ENCODE measurements at places on chromosomes 4 and X.

DNA sequence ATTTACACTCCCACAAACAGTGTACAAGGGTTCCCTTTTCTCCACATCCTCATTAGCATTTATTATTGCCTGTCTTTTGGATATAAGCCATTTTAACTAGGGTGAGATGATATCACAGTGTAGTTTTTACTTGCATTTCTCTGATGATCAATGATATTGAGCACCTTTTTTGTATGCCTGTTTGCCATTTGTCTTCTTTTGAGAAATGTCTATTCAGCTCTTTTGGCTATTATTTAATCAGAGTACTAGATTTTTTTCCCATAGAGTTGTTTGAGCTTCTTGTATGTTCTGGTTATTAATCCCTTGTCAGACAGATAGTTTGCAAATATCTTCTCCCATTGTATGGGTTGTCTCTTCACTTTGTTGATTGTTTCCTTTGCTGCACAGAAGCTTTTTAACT lies 190.6 kb downstream of the MAGEB17 start:
- no peak for DNase-seq

DNA sequence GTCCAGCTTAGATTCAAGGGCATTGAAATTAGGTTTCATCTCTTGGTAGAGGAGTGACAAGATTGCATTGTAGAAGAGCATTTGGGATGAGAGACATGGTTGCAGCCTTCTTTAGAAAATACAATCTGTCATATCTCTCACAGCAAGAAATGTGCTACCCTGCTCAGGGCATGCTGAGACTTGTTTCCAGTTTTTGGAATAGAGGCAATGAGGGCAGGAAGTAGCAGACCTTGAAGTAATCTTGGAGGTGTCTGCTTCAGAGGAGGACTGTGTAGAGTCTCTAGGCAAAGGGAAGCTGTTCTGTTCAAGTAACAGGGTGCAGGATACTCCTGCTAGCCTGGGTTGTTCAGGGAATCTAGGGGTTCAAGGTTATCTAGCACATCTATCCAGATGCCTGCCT lies 116.1 kb upstream of the ZNF827 start:
- no peak for DNase-seq

GRCh38 chrX:66042307-66043077 lies 2.6 kb upstream of the VSIG4 start:
- no peak for DNase-seq

GRCh38 chrX:16427668-16428067 lies 222.3 kb upstream of the S100G start:
- no peak for DNase-seq

DNA sequence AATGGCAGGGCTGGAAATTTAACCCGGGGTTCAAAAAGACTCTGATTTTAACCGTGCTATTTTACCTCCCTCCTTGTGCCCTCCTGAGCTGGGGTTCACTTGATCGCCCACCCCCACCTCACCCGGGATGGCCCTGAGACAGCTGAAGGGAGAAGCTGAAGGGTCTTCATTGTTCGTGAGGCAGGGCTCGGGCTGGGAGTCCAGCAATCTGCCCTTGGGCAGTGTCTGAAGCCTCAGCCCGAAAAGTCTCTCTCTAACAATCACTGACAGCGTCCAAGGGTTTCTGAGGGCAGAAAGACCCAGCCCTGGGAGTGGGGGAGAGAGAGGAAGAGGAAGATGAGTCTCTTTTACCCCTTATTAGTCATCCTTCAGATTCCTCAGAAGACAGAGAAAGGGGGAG lies 39.4 kb upstream of the PHOX2B start:
- DNase-seq = no peak

GRCh38 chr4:186642530-186642929 lies 81.1 kb downstream of the FAT1 start:
- no peak for DNase-seq

DNA sequence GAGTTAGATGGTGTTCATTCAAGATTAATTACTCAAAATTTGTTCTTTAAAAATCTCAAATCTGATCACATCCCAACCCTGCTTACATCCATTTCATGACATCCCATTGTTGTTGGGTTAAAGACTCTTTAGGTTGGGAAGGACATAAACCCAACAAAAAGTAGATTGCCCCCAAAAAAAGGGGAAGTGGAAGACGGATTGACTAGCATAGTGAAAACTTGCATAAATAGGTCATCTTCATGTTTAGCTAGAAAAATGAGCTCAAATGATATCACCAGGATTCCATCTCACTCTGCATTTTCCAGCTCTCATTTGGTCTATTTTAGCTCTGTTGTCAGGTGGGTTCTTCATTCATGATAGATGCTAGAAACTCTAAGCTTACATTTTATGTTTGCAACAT lies 18.5 kb upstream of the TET2 start:
- no peak for DNase-seq

GRCh38 chr4:7867701-7868435 lies 71.8 kb downstream of the AFAP1 start:
- no peak for DNase-seq

- no peak for DNase-seq
These were observed 166.9 kb upstream of the PCDH10 start for GRCh38 chr4:132982151-132982550.

DNA sequence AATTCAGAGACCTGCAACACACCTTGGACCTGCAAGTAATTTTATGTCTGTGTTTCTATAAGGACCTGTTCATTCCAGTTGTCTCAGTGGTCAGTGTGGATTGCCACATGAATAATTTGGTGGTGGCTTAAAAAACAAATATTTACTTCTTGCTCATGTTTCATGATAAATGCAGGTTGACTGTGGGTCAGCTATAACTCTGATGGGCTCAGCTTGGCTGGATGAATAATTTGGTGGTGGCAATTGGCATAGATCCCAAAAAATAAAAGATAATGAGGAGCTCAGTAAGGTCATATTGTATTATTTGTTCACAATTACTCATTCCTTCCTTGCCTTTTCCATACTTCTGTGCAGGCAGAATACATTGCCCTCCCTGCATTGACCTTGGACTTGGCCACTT lies 18.9 kb upstream of the SCRG1 start:
- DNase-seq = no peak

GRCh38 chr4:10577018-10577417 lies 107.5 kb downstream of the CLNK start:
- DNase-seq = no peak

DNA sequence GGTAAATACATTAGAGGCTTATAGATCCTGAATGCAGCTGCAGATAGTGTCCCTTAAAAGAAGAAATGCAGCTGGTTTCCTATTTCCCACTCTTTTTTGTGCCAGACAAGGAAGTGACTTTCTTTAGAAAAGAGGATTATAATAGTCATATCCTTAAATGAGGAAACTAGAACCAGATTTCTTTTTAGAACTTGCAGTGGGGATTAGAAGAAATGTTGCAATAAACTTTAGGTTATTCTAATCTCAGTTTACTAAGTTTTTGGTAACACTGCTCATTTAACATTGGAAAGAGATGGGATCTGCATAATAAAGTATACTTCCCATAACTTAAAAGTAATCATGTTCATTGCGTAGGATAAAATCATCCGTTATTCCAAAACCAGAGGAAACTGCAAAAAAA lies 101.9 kb downstream of the SLIT2 start:
- DNase-seq = no peak

GRCh38 chr4:80806472-80806871 lies 224.0 kb upstream of the BMP3 start:
- DNase-seq = no peak

DNA sequence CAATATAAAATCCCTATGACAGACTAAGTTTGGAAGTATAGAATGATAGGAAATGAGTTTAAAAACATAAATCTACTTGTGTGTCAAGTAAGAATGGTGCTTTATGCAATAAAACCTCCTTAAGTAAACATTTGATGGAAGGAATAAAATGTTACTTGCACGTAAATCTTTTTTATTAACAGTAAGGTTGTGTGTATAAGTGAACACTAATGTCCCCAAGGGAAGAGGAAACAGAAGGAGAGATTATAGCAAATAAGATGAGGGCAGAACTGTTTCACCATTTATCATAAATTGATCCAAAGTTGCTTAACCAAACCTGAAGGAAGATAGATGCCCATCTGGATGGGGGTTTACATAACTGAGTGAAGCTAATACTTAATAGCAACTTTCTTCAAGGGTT lies 86.8 kb downstream of the FRMPD4 start:
- no peak for DNase-seq

DNA sequence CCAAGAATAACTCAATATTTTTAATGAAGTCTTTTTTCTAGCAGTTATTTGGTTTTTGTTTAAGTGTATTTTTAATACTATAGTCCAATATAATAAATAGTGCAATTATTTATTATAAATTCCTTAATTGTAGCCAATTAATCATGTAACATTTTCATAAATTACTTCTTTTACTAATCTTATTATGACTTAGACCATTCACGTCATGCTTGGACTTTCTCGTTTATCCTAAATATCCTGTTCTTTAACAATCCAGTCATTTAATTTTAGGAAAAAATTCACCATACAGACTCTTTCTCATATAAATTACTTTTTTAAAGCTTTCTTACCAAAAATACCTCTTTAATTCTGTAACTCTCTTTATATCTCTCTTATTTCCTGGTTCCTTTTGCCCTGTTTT lies 350.1 kb downstream of the AR start:
- no peak for DNase-seq

- no peak for DNase-seq
These were observed 230.7 kb downstream of the AFAP1 start for GRCh38 chr4:7708981-7709380.

DNA sequence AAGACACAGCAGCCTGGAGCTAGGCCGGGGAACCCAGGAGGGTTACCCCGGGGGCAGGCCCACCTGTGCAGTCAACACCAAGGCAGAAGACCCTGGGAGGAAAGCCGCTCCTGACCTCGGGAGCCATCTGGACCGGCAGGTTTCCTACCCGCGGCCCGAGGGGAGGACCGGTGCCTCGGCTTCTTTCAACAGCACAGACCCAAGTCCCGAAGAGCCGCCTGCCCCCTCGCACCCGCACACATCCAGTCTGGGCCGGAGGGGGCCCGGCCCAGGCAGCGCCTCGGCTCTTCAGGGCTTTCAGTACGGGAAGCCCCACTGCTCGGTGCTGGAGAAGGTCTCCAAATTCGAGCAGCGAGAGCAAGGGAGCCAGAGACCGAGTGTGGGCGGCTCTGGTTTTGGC lies 157.8 kb downstream of the SOWAHB start:
- no peak for DNase-seq

- no peak for DNase-seq
These were observed 2.3 kb downstream of the PF4 start for GRCh38 chr4:73979407-73979957.

GRCh38 chr4:148495463-148495862 lies 53.2 kb upstream of the NR3C2 start:
- no peak for DNase-seq

DNA sequence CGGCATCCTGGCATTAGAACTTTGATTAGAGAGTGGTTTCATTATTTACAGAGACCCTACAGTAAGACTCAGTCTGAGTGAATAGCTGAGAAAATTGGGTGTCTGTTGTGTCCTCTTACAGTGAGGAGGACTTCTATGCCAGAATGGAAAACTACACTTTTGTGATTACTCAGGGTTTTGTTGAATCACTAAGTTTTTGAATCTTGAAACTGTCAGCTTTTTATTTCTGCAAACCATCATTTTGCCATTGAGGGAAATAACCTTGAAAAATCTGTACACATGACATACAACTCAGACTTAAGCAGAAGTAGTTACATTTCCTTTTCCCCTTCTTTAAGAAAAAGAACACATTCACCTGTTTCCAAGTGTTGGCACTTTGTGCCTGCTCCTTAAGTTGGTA lies 117.6 kb upstream of the RASGEF1B start:
- no peak for DNase-seq

GRCh38 chr4:100189820-100190642 lies at the start of gene DDIT4L:
DDIT4L (minus strand) TSS chr4:100190468; CDS start chr4:100189983, 485 bp downstream.
- DNase-seq = no peak

GRCh38 chrX:68748030-68748429 lies 80.8 kb upstream of the EFNB1 start:
- no peak for DNase-seq

DNA sequence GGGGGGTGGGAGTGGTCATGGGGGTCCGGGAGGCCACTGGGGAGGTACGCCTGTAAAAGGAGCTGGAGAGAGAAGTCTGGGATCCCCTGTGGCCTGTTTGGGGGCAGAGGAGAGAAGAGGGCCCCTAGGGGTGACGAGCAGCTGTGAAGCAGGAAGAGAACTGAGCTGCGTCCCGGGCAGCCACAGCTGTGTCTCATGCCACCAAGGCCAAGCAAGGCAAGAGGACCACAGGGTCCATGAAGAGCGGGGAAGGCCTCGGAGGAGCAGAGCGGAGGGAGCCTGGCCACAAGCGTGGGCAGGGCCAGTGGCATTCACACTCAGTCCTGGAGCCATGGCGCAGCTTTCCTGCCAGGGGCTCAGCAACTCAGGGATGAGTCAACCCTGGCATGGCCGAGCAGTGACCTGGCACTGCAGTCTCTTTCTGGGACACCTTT lies 13.6 kb upstream of the NAT8L start:
- DNase-seq = no peak

GRCh38 chrX:51803833-51804232 lies 60.6 kb downstream of the GSPT2 start:
- DNase-seq = no peak

DNA sequence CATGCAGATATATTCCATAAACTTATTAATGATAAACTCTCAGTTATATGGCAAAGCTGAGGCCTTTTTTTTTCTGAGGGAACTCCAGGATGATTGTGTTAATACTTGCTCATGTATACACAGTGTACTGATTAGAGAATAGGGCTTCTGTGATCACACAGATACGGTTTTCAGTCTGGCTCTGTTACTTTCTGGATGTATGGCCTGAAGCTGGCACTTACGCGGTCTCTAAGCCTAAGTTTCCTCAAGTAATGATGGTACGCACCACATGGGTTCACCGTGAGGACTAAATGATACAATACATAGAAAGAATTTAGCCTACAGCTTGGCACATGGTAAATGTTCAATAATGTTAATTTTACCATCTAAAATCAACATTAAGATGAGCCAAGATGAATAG lies 73.8 kb downstream of the SEC24D start:
- no peak for DNase-seq

DNA sequence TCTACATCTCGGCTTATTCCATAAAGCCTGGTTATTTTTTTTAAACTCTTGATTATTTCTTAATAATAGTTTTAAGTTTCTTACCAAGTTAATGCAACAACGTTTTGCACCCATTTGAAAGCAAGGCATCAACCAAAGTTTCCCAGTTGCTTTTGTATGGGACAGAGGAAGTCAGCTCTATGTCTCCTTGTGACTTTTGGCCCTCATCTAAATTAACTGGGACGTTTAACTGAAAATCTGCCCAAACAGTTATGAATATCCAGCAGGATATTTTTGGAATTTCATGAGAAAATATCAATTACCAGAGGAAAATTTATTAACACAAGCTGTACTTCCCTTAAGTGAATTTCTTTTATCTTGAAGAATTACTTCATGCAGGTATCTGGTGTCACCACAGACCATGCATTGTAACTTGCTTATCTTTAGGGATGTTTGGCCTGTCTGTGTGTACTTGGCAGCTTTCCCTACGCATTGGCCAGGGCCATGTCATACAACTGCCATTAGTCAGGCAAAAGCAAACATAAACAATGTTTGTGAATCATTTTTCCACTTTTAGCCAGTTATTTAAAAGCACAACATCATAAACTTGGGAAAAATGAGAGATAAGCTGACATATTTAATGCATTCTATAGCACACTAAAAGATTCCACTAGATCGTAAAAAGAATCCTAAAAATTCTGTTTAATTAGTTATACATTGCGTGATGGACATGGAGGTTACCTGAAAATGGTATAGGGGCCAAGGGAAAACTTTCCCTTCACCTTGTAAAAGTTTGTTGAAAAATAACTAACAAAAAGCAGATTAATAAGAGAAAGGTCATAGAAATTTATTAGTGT lies 101.4 kb upstream of the PDE5A start:
- DNase-seq = no peak

GRCh38 chr4:176939445-176939844 lies 146.7 kb upstream of the VEGFC start:
- no peak for DNase-seq

- no peak for DNase-seq
These were observed 23.1 kb upstream of the BMP2K start for GRCh38 chr4:78753091-78753490.
